ENCODE measurements at places on chromosomes 7 and 10.

DNA sequence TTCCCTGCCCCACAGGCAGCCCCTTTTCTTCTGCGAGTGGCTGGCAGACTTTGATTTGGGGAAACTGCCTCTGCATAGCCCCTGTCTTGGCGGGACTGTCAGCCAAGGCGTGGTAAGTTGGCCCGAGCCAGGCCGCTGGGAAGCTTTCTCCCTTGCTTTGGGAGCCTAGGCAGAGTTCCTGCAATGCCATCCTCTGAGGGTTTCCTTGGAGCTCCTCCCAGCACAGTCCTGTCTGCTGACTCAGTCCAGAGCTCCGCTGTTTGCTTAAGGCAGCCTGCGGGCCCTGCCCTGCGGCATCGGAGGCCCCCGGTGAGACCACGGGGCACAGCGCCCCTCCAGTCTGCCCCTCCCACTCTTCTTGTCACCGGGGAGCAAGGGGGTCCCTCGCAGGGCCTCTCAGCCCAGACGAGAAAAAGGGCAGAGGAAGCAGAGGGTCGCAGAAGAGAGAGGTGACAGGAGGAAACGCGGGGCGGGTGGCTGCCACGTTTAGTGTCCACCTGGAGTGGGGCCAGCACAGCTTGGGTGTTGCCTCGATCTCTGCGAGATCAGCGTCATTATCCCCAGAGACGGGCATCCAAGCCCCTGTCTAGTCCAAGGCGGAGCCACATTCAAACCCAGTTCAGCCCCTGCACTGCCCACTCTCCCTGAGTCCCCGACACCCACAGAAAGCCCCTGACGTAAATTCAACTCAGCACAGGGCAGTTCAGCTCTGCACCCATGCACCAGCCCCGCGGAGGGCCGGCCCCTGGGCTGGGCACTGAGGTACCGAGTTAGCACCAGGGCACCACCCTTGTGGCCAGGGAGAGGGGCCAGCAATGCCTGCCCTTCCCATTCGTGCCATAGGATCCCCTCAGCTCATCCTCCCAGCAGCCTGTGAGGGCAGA, 59.0 kb upstream of the CHST15 start:
- peak; percentile 15 for DNase-seq

- DNase-seq = no peak
These were observed at the start of gene SRGN for GRCh38 chr10:69087590-69088470. Gene SRGN, plus strand, starts transcription at chr10:69088103. Its CDS starts 55 bp downstream, at chr10:69088158.

DNA sequence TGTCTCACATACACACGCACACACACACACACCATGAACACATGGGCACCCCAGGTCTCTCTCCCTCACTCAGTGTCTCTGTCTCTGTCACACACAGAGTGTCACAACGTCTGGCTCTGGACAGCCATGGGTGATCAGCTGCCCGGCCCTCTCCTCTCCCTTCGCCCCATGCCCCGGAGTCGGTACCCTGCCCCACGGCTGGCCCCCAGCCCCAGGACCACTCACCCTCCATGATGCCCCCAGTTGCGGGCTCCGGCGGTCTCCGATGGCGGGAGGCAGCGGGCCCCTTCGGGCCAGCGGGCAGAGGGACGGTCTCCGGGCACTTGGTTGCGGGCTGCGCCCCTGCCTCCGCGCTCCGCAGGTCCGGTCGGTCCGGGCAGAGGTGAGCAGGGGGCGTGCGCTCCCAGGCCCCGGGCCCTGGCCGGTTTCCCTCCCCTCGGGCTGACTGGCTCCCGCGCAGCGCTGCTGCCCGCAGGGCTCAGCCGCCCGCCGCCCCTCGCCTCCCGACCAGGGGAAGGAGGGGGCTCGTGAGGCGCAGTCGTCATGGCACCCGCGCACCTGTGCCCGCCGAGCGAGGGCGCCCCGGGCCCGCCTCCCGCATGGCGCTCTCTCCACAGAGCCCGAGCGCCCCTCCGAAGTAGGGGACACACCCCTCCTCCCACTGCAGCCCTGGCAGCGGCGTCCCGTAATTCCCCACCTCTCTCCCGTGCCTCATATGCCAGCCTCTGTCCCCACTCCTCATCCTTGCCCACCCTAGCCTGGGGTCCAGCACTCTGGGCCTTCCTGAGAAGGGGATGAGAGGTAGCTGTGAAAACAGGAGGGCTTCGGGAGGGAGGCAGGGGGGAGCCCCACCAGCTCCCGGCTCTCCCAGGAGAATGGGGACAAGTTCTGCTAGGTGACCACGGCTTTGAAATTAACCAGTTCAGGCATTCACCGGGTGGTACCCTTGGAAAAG, at the start of gene NPFFR1:
Gene NPFFR1 (minus strand): TSS at position 560 of the 955 bp plus-strand sequence. CDS start 328 bp downstream, at position 232.
- DNase-seq = no peak

GRCh38 chr7:43735802-43736603, 6.7 kb upstream of the COA1 start:
- DNase-seq = no peak

DNA sequence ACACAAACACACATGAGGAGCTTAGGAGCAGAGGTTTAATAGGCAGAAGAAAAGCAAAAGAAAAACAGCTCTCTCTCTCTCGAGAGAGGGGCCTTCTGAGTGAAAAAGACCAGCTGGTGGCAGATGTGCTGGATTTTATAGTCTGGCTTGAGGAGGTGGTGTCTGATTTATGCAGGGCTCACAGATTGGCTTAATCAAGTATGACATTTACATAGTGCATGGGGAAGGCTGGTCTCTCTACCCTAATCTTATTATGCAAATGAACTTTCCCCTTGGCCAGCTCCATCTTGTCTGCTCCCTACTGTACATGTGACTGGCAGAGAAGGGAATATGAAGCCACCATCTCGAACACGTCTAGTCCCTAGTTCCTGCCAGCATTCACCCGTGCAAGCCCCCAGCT, 219.5 kb upstream of the ZNF804B start:
- DNase-seq = no peak

DNA sequence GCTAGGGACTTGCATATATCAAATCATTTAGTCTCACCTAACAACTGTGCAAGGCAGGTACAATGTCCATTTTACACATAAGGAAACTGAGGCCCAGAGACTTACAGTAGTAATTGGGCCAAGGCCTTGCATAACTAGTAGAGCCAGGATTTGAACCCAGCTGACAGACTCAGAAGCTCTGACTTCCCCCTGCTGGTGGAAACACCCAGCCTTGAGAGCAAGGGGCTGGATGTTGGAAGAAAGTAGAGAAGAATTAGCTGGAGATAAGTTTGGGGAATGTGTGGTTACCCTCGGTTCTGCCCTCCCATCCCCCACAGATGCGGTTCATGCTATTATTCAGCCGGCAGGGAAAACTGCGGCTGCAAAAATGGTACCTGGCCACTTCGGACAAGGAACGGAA, 2.0 kb downstream of the AP1S1 start:
- no peak for DNase-seq

GRCh38 chr10:132959559-132959961, 17.2 kb upstream of the CFAP46 start:
- no peak for DNase-seq

DNA sequence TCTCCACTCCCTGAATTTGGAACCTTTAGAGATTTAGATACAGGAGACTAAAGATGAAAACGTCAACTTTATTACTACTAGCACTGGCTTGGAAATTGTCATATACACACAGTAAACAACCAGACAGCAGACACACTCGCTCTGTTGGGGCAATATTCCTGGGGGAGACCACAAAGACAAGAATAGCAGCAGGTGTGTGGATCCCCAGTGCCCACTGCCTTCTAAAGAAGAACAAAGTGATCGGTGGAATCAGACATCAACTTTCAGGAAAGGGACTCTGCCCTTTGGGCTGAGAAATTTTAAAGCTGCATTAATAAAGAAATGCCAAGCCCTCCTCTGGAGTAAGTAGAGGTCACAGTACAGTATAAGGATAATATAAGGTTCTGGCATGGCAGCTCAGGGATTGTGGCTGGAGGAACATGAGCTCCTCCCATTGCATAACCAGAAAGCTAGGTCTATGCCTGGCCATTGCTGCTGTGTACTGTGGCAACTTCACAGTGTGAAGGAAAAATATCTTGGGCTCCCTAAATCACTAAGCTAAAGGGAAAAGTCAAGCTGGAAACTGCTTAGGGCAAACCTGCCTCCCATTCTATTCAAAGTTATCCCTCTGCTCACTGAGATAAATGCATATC, 57.1 kb upstream of the ANKRD1 start:
- no peak for DNase-seq

GRCh38 chr10:18325410-18325809, 185.2 kb downstream of the CACNB2 start:
- no peak for DNase-seq

DNA sequence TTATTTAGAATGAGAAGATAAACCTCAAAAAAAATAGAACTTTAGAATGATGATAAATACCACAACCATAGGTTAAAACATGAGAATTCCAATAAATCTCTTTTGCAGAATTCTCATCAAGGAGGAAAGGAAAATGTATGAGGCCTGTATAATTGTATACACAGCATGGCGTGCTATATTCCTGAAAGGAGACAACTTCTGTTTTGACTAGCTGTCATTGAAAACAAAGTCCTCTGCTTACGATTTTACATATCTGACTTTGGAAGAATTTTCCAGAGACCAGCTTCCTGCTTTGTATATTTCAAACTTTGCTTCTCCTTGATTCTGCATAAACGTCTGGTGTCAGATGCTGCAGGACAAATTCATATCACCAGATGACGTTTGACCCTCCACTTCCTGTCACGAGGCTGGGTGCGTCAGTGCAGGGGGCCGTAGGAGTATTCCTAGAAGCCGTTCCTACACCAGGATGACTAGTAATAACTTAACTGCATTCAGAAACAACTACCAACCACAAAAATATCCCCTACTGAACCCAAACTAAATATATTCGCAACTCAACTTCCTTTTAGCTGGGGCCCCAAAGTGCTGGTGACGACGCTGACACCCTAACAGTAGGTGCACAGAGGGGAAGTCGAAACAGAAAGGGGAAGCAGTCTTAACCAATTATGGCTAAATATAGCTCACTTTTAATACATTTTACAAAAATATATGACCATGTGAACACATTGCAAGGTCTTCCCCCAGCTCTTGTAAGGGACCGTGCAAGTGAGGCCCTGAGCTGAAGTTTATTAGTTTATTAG, 178.6 kb upstream of the INHBA start:
- DNase-seq = no peak

- DNase-seq = no peak
These were observed at the start of gene SLC18A3 for GRCh38 chr10:49610114-49610457. Gene SLC18A3, plus strand, starts transcription at chr10:49610310. Its CDS starts 431 bp downstream, at chr10:49610741.

GRCh38 chr10:69090685-69091084, 2.8 kb downstream of the SRGN start:
- no peak for DNase-seq

DNA sequence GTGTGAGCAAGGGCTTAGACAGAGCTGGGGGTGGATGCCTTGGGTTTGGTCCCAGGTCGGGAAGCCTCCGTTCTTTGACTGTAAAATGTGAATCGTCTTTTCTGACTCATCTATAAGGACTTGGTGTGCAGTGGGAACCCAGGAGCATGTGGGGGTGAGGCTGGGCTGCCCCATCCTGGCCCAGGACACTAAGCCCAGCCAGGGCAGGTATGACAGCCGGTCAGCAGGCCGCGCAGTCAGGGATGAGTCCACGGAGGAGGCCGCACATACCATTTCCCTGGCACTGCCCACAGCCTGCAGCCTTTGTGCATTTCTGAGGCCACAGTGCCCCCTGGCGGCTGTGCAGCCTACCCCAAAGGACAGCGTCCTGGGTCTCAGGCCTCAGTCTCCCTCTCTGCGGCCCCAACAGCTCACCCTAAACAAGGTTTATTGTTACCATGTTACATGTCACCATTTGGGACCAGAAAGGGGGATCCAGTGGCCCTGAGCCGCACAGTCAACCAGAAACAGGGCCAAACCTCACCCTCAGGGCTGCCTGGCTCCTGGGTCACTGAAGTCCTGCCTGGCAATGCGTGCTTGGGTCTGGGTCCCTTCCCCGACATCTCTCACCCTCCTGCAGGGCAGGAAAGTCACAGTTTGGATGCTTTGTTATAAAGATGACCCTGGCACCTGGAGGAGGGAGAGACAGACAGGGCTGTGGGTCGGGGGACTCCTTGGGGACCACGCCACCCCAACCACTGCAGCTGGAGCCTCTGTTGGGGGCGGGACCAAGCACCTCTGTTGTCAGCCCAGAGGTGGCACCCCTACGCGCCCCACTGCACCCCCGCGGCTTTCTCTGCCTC, 14.4 kb upstream of the SH2B2 start:
- DNase-seq = no peak

GRCh38 chr7:44724276-44724675, 24.4 kb upstream of the ZMIZ2 start:
- no peak for DNase-seq

DNA sequence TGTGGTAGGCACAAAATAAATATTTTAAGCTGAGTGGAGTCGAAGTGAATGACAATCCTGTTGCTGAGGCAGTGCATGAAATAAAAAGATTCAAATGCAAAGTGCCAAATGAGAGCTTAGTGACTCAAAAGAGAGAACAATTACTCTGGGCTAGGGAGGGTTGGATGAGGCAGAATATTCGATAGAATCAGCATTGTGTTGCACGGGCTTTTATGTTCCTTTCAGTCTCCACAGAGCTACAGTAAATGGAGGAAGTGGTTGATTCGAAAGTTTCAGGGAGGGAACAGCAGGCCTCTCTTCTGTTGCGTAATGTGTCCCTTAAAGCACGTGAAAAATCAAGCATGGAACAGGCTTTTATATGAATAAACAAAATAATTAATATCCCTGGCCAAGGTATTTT, 599.3 kb upstream of the CELF2 start:
- no peak for DNase-seq

- DNase-seq = no peak
These were observed 71.2 kb downstream of the LRRTM3 start for GRCh38 chr10:66996996-66997395.

DNA sequence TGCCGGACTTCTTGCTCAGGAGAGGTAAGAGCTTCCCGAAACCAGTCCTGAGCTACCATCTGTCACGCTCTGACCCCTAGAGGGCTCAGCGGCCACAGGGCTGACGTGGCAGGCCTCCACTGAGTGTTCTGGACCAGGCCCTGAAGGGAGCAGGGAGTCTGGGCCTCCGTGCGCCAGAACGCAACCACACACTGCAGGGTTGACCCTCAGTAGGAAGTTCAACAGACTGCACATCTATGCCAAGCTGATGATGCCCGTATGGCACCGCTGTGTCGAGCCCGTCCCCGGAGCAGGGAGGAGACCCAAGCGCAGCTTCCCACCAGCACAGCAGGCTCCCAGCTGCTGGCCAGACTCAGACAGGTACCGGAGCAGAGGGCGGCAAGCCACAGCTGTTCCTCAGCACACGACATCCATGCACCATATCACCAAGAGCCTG, 39.2 kb downstream of the CAMK2B start:
- DNase-seq = no peak

DNA sequence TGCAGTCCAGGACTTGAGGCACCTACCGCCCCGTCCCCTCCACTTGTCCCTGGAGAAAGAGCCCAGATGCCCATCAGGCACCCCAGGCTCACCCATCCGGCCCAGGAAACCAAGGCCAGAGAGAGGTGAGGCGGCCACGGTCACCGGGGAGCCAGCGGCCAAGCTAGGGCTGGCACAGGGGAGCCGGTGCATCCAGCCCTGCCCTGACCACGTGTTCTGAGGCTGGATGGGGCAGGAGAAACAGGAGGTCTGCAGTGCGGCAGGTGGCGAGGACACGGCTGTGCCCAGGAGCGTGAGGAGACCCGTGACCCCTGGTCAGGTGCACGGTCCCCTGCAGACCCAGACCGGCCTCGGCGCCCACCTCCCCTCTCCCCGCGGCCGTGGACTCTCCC, 27.6 kb downstream of the UNCX start:
- no peak for DNase-seq

- DNase-seq = no peak
These were observed 252.7 kb upstream of the ETV1 start for GRCh38 chr7:14242175-14242574.

GRCh38 chr10:124643330-124644009, 100.7 kb downstream of the FAM53B start:
- peak; percentile 21 for DNase-seq

All from NCI-H1417 treated with DMSO at 0.1 percent for 48 hours (cell line).